Stimulated activated CD8-positive, alpha-beta memory T cell treated with anti-CD3 and anti-CD28 coated beads, Interleukin-15, amount 100 ng/mL, for 4 hours (primary cell): ENCODE measurements at places on chromosomes 3 and 15.
A peak's percentile ranks its signal among the peaks of the same experiment; 100 is the strongest.

- DNase-seq: no peak
These were observed 200.0 kb upstream of the HES1 start for GRCh38 chr3:193935916-193936315.

- DNase-seq: no peak
These were observed 1.7 kb downstream of the TIPARP start for GRCh38 chr3:156675830-156676767.

GRCh38 chr3:195256639-195257453, 14.1 kb downstream of the XXYLT1 start:
- no peak for DNase-seq

DNA sequence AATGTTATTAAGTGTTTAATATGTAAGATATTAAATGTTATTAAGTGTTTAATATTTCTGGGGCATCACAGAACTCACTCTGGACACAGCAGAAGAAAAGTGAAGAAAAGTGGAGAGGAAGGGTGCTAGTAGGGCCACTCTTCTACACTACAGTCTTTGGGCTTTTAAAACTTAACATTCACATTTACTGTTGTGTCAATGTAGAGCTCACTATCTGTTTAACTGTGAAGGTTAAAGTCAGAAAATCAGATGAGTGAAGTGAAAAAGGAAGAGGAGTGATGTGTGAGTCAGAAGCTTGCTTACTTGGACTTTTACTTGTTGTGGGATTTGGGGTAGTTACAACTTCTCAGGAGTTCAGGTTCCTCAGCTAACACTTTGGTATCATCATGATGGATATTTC, 145.3 kb upstream of the DNAJC19 start:
- no peak for DNase-seq

GRCh38 chr3:109784285-109784684, 446.9 kb upstream of the DPPA4 start:
- DNase-seq: no peak

DNA sequence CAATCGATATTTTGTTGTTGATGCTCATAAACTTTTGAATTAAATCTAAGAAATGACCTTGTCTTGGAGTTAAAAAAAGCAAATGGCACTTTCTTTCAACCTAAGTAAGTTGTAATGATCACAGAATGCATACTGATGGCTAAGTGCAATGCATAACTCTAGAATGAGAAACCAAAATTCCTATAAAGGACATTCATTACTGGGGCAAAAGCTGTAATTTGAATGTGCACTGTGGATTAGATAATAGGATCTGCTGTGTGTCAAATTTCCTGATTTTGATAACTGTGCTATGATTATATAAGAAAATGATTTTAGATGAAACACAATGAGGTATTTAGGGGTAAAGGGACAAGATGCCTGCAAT, 14.3 kb downstream of the SIAH2 start:
- no peak for DNase-seq

DNA sequence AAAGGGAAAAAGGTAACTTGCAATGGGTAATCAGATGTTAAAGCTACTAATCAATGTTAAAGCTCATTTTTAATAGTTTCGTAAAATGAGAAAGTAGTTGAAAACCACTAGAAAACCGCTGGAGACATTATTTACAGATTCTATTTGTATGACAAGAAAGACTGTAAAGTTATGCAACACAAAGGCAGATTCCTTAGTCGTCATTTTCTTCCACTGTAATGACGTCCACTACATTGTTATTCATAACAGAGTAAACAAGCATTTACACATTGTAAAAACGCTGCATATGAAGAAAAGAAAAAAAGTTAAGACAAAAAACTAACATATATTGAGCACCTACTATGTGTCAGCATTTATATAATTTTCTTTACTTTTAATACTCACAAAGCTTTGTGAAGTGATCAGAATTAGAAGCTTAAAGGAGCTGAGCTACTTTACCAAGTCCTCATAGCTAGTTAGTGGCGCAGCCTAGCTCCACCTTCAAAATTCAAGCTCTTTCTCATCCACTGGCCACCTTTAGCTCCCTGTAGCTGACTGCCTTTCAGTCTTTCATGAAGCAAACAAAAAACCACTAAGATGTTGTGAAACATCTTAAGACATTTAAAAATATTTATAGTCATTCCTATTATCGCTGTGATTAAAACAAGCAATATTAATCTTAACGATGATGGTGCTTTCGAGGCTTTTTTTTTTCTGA, 100.1 kb upstream of the CDIN1 start:
- no peak for DNase-seq

DNA sequence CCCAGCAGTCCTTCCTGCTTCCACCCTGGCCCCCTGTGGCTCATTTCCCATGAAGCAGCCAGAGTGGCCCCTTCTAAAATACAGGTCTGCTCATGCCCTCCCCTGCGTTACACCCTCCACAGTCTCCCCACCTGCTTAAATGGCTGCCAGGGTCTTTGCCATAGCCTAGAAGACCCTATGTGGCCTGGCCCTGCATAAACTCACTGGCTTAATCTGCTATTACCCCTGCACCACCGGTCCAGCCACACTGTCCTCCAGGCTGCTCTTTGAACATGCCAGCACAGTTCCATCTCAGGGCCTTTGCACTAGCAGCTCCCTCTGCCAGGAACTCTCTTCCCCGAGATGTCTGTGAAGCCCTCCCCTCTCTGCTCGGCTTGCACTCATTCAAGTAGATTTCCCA, 166.8 kb downstream of the NTRK3 start:
- no peak for DNase-seq

DNA sequence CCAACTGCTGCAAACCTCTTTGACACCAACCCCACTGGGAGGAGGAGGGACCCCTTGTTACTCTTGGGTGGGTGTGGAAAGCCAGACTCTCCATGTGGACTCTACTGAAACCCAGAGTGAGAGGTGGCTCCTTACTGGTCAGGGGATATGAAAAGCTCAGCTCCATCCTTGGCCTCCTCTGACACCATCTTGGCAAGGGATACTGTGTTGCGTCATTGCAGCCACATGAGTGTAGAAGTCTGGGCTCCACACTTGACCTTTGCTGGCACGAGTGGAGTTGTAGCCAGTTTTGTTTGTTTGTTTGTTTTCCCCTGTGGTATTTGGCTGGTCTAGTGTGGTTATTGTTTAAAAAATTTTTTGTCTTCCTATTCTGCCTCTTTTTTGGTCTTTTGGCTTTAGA, 289.1 kb downstream of the GAP43 start:
- DNase-seq: no peak

DNA sequence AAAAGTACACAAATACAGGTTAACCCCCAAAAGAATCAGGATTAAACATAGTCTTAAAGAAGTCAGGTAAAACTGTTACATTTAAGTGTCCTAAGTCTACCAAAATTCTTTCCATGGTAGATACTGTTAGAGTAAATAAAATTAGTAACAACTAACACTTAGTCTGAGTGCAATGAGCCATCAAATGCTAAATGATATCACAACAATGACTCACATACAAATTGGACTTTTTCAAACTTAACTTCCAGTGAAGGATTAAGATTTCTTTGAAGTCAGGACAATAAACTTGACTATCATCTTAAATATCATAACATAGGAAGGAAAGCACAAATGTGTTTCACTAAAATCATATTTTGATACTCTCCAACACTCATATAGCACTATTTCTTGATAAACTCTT, 43.9 kb downstream of the ZNF148 start:
- no peak for DNase-seq

GRCh38 chr3:121654493-121655385, 6.0 kb downstream of the HCLS1 start:
- no peak for DNase-seq

DNA sequence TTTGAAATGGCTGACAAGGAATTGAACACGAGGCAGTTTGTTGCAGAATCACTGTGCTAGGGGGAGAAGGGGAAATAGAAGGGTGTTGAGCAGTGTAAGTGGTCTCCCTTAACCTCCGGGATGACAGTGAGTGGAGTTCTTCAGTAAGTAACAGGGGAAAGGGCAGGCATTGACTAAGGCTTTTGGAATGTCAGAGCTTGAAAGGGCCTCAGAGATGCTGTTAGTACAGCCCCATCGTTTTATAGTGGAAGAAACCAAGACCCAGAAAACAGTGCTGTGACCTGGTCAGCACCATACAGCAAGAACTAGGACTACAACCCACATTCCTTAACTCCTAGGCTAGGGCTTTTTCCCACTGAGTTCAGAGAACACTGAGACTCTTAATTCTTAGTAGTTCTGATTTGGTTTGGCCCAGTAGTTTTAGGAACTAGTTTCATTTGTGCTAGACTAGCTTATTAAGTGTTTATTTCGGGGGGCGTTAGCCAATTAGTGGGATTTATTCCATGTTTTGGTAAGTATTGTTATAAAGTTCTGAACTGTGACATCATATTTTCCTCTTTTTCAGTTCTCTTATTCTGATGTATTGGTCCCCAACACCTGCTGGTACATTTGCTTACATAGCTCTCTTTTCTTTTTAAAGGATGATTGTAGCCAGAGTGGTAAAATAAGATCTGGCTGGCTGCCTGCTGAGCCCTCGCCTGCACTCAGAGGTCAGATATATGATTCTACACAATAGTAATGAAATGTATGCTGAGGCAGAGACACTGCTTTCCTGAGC, 34.2 kb downstream of the RAB11A start:
- no peak for DNase-seq

GRCh38 chr3:111539351-111540331, 2.4 kb upstream of the CD96 start:
- DNase-seq: peak; percentile 41

DNA sequence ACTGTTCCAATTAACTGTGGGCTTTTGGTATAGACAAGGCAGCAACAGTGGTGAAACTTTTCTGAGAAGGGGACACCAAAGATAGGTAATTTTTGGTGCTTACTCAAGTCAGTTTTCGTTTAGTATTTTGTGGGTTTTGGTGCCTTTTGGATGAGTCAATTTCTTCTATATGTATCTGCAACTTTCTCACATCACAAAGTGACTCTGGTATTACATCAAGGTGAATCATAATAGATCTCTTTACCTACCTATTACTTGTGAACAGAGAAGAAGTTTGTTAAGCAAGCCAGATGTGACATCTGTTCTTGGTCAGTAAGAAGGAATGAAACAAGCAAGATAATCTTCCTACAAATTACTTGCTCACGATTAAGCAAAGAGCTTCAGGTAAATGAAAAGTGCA, 732.4 kb upstream of the DPPA4 start:
- DNase-seq: no peak

DNA sequence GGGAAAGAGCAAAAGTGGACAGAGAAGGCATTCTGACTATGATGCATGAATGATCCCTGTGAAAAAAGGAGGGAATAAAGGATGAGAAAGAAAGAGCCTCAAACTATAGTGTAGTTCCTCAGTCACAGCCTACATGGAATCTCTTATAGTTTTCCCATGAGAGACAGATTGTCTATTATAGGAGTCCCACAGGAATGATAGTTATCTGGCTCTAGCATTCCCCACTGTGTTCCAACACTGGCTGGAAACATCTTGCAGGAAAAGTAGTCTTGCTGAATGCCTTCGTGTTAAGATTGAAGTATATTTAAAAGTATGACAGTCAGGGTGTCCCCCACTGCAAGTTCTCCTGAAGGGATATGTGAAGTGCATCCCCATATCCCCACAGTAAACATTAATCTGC, 641.5 kb upstream of the NECTIN3 start:
- no peak for DNase-seq

GRCh38 chr3:194945508-194945907, 259.8 kb downstream of the FAM43A start:
- DNase-seq: no peak

DNA sequence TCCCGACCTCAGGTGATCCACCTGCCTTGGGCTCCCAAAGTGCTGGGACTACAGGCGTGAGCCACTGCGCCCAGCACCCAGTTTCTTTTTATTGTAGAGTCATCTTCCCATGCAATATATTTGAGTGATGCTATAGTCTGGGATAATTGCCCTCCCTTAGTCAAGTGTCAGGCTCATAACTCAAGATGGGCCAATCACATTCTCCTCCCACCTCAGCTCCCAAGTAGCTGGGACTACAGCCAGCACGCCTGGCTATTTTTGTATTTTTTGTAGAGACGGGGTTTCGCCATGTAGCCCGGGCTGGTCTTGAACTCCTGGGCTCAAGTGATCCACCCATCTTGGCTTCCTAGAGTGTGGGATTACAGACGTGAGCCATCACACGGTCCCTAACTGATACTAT, 15.2 kb upstream of the PTPN9 start:
- no peak for DNase-seq

DNA sequence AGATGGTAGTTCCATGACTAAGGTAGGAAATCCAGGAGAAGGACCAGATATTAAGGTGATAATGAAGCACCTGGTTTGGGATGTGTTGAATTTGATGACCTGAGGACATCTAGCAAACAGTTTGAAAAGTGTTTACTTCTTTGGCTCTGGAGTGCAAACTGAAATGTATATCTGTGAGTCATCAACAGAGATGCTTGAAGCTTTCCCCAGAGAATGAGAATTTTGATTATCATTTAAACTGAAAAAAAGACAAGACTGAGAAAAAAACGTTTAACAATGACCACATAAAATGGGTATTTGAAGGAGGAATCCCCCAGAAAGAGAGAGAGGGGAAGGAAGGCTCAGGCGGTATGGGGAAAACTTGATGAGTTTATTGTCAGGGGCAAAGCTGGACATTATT, 20.7 kb upstream of the GSK3B start:
- no peak for DNase-seq

DNA sequence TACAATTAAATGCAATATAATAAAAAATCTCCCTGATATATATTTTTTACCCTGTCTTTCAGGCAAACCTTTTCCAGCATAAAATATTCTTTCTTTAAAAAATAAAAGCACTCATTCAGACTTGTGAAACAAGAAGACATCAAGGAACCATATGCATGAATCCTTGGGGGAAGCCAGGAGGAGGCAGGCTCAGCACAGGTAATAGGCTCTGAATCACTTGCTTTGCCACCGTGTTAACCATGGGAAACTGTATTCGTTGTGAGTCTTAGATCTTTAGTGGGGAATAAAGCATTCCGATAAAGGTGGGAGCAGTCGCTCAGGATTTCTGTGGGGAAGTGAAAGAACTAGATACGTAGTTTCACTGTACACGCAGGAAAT, 42.4 kb downstream of the FBN1 start:
- no peak for DNase-seq

- DNase-seq: no peak
These were observed 66.2 kb upstream of the TPM1 start for GRCh38 chr15:62976301-62976881.

GRCh38 chr15:69825941-69826818, 271.5 kb downstream of the TLE3 start:
- DNase-seq: no peak

- no peak for DNase-seq
These were observed 264.0 kb downstream of the CLSTN2 start for GRCh38 chr3:140199008-140199407.

- no peak for DNase-seq
These were observed 600.5 kb downstream of the EDEM1 start for GRCh38 chr3:5787861-5788488.
